Motor neuron (in vitro differentiated cells): ENCODE measurements at places on chromosomes 5 and 9.

GRCh38 chr5:52531105-52531504, 256.6 kb upstream of the ITGA1 start:
- no peak for ATAC-seq

GRCh38 chr9:113541019-113541900, 77.7 kb downstream of the RGS3 start:
- ATAC-seq, result peak; percentile 65

DNA sequence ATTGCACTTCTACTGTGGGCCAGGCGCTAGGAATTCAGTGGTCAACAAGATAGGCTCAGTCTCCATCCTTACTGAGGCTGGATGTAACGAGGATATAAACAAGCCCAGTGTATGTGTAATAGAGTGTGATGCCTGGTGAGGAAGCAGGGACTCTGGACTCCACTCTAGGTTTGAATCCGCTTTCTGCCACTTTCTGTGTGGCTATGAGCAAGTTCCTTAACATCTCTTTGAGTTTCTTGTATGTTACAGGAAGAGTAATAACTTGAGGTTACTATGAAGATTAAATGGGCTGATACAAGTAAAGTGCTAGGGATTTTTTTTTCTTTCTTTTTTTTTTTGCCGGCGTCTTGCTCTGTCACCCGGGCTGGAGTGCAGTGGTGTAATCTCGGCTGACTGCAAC, 12.4 kb downstream of the DOCK2 start:
- ATAC-seq, result no peak

- ATAC-seq, result no peak
These were observed 246.3 kb upstream of the TLE4 start for GRCh38 chr9:79325501-79325900.

DNA sequence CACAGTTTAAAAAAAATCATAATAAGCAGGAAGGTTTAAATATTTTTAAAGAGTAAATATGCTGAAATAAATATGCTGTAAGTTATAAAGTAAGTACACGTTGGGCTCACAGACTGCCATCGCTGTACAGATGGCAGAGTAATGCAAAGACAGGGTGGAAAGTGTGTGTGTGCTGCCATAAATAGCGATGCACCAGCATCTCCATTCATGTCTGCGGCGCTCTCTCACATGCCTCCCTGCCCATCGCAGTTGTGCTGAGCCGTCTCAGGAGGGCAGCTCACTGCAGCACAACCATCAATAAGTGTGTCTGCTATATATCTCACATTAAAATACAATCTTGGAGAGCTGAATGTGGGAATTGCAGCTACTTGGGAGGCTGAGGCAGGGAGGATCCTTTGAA, 14.3 kb downstream of the MOCS2 start:
- ATAC-seq, result no peak

DNA sequence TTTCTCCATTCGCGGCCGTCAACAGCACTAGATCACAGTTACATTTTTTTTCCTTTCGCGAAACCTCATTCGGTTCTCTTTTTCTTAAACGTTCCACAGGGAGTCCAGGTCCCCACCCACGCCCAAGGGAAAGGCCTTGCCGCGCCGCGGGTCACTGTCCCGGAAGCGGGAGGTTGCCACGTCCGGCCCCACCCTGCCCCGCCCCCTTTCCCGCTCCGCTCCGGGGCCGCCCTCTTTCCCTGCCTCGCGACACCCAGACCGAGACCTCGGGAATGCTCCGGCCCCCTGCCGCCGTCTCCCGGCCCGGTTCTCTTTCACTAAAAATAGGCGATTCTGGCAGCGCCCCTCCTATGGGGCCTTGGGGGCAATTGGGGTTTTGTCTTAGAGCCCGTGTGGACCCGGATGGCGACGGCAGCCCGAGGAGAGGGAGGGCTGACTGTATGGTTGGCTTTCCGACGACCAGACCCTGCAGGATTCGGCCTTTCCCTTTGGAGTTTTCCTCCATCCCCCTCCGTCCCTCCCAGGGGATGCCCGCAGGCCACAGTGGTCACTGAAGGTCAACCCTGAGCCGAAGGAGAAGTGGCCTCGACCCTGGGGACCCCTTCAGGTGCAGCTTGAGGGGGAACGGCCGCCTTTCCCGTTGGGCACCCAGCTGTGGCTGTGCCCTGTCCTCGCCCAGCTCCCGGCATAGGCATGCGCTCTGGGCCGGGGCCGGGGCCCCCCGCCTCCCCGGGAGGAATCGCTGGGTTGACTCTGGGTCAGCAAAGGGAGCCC, 2.8 kb upstream of the RACK1 start:
- peak; percentile 47 for ATAC-seq

- no peak for ATAC-seq
These were observed 1849.2 kb upstream of the C9orf72 start for GRCh38 chr9:29422438-29422837.

DNA sequence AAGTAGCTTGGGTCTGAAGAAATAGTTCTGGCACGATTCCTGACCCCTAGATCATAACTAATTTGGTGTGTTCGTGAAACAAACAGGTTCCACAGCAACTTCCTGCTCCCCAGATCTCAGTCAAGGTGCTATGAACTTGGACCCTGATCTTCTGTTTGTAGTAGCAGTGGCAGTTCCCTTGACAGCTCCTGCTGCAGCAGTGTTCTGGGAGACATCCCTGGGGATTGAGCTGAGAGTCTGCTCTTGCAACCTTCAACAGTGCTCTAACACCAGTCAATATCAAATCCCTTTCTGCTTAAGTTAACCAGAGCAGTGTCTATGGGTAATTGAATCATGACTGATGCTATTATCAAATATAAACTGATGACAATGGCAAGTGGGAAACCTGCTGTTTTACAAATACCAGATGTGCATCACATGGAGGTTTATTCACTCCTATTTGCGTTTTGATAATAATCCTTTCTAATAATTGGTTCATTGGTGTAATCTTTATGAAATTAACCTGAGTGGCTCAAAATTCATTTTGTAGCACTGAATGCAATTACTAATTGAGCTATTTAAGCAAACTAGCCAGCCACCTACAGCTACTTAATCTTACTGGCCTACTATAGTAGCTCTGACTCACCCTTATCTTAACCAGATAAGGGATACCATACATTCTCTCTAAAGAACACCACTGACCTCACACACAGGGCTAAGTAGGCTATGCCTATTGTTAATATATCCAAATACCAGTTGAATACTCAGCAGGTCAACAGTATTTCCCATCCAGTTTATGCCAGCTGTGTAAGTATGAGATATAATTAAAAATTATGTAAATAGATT, 21.9 kb downstream of the KDM4C start:
- ATAC-seq, result peak; percentile 44

- peak; percentile 39 for ATAC-seq
These were observed 23.9 kb downstream of the C5orf15 start for GRCh38 chr5:133944263-133945185.

- ATAC-seq, result no peak
These were observed 193.5 kb downstream of the GNA14 start for GRCh38 chr9:77454663-77455062.

- no peak for ATAC-seq
These were observed 18.9 kb downstream of the ABO start for GRCh38 chr9:133256136-133256461.

DNA sequence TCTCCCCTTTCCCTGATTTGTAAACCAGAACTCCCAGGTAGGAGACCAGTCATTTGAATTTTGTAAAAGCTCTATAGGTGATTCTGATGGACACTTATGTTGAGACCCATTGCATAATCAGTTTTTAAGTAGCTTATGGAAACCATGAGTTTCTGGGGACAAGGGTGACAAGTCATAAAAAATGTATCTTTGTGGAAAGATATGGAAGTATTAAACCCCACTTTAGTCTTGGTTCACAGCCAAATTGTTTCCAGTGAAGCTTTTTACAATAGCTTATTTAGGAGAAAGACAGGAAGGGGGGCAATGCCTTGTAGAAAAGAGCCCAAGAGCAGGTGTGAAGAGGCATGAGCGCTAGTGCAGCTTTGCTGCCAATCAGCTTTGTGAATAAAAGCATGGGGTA, 453 bp upstream of the CCL28 start:
- no peak for ATAC-seq

GRCh38 chr9:91162784-91163443, 198.8 kb downstream of the AUH start:
- no peak for ATAC-seq

DNA sequence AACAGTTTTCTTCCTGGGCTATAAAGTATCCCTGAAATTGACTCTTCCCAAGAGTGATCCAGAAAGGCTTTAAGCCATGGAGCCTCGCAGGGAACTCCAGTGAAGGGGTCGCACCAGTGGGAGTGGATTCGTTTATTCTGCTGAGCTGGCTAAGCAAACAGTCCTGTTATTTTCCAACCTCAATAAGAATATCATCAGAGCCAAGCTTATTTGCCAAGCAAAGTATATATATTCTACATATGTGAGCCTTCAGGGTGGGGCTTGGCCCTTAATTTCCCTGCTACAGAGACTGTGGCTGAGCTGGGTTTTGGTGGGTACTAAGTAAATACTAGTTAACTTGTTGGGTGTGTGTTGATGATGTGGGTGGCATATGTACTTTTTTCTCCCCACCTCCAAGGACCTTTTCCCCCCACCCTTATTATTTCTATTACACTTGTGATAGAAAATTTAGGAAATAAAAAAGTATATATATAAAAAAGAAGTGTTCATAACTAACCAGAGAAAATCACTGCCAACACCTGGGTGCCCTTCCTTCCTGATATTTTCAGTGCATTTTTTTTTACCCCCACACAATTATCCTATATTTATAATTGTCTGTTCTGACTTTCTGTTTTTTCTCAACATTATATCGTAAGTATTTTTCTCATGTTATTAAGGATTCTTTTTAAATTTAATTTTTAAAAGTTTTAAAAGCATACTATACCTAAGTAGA, 5.3 kb downstream of the GSN start:
- ATAC-seq, result no peak

GRCh38 chr9:121613009-121613752, 38.3 kb upstream of the DAB2IP start:
- no peak for ATAC-seq

DNA sequence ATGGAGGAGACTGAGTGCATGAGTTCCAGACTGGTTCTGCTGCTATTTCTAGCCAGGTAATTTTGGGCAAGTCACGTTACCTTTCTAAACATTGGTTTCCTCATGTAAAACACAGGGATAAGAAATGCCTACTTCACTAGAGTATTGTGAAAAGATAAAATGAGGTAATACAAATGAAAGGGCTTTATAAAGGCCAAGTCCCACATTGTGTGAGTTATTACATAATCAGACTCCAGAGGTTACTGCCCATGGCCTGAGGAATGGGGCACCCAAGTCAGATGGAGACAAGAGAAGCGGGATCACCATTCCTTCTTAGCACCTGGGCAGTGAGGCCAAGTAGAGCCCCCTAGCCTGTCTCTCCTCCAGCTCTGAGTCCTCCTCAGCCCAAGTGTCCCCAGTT, 7.5 kb downstream of the HBEGF start:
- ATAC-seq, result no peak

GRCh38 chr5:75053304-75054133, 1.2 kb upstream of the GCNT4 start:
- ATAC-seq, result peak; percentile 75

DNA sequence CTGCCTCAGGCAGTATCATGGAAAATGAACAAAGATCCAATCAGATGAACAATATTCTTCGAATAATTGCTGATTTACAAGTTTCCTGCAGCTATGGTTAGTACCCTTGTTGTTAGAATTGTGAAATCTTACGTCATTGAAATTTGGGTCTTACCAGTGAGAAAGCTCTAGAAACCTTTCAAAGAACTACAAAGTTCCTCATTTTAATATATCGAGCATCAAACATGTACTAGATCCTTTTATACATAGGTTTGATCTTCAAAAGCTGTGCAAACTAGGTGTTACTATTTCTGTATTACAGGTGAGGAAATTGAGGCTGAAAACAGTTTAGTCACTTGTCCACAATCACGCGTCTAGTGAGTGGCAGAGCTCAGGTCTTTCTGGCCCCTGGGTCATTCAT, 43.7 kb upstream of the ANGPTL2 start:
- no peak for ATAC-seq

DNA sequence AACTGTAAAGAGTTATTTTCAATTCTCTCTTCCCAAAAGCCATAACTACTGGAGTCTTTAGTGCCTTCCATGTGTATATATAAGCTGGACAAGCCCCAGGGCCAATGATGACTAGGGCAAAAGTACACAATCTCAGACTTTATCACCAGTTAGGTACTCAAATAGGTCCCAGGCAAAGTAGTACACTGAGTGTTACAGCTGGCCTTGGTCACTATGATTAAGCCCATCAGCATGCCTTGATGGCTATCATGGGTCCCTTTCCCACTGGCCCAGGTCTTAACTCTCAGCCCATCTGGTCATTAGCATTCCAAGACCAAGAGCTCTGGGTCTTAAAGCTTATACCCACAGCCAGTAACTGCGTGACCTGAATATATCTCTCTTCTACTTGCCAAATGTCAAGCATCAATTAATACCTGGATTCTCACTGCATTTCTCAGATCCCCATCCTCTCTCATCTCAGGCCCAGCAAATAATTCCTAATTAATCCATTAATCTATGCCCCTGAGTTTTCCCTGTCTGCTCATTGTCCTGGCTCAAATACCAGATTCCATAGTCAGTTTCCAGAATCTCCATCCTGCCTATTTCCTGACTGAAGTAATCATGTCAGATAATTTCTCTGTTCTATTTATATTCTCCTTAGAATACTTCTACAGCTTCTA, 62.3 kb downstream of the NR6A1 start:
- peak; percentile 36 for ATAC-seq

- peak; percentile 33 for ATAC-seq
These were observed 70.1 kb upstream of the UNC5A start for GRCh38 chr5:176740131-176740701.

DNA sequence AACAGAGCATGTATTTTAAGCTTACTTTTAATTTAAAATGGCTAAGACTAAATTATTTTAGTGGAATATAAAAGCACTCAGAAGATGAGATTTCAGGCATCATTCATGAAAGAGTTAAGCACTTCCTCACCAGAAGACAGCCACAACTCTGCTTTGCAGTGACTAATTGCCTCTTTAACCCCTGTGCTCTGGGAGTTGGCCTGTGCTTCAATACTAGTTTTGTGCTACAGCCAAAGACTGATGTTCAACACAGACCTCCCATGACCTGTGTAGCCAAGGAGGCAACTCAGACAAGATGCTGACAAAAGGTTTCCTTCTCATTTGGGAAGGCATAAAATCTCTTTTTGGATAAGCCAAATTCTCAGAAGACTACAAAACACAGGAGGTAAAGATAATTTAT, 353.5 kb downstream of the FBXL17 start:
- ATAC-seq, result peak; percentile 72

- ATAC-seq, result no peak
These were observed 125.9 kb upstream of the FOXD4L5 start for GRCh38 chr9:65410926-65411325.

GRCh38 chr9:107336718-107337360, 53.8 kb downstream of the RAD23B start:
- no peak for ATAC-seq

DNA sequence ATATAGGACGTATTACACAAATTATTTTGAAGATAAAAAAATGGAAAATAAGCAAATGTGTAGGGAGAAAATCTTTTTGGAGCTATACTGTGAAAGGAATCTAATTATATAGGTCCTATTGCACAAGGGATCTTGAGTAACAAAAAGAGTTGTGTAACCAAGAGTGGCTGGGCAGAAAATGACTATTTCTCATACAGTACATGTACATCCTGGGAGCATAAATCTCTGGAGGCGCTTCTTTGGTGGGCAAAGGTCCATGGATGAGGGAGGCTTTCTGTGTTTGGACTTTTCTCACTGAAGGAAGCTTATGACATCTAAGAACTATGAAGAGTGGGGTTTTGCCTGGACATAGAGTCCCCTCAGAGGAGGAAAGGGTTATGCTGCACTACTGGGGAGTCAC, 29.8 kb downstream of the ANKS6 start:
- ATAC-seq, result no peak
